BJ (cell line): ENCODE measurements at places on chromosomes 1 and 21.

DNA sequence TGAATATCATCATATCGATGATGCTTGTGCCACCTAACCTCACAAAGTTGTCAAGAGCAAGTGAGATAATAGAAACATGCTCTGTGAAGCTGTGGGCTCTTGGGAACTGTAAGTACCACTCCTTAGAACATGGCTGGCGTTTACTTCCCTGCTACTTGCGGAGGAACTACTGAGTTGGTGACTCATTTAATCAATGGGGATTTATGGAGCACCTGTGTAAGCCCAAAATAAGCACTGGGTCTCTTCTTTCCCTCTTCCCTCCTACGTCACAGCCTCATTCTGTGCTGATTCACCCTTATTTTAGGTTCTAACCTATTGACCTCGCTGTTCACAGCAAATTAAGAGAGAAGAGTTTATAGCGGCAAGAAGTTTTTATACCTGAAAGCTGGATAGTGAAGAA is 52.9 kb downstream of the PRDM2 start:
- no peak for DNase-seq

DNA sequence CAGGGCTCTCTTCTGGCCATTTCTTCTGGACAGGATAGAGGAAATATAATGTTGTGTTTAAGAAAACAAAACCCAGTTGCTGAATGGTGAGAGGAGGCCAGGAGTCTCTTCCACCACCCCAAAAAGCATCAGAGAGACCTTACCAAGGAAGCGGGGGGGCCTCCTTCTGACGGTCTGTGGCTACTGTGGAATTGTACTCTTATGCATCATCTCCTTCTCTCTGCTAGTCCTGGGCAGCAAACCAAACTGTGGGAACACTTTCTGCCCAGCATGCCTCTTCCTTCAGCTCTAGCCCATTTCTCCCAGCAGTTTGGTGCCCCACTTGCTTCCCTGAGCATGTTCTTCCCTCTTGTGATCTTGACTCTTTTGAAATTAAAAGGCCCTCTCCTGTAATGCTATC is 157.7 kb downstream of the HHIPL2 start:
- no peak for DNase-seq

DNA sequence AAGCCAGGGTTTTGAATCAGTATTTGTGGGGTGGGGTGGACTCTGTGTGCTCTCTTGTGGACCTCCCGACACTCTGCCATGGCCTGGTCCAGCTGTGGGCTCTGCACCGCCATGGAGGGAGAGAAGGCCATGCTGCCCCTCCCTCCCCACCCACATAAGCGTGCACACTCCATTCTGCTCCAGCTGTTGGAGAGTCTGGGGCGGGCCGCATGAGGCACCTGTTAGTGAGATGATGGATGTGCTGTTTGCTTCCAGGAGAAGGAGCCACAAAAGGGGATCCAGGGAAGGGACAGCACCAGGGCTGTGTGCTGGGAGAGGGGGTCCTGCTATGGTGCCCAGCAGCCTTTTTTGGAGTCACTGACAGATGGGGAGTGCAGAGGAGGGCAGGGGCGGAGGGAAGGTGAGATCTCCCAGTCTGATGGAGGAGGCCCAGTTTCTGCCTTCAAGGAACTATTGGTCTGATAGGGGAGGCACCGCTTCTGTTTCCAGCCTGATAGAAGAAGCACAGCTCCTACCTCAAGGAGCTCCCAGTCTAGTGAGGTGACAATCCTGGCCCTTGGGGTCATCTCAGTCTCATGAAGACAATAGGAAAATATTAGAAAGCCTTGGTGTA is 101.5 kb downstream of the ACTL8 start:
- DNase-seq: no peak

GRCh38 chr21:38282921-38283320 is 26.1 kb downstream of the KCNJ15 start:
- no peak for DNase-seq

GRCh38 chr1:59530119-59530518 is 233.2 kb downstream of the FGGY start:
- no peak for DNase-seq

GRCh38 chr21:41593760-41594138 is 85.8 kb upstream of the TMPRSS2 start:
- DNase-seq: no peak

- no peak for DNase-seq
These were observed 23.1 kb downstream of the HSD11B1 start for GRCh38 chr1:209727785-209728184.

DNA sequence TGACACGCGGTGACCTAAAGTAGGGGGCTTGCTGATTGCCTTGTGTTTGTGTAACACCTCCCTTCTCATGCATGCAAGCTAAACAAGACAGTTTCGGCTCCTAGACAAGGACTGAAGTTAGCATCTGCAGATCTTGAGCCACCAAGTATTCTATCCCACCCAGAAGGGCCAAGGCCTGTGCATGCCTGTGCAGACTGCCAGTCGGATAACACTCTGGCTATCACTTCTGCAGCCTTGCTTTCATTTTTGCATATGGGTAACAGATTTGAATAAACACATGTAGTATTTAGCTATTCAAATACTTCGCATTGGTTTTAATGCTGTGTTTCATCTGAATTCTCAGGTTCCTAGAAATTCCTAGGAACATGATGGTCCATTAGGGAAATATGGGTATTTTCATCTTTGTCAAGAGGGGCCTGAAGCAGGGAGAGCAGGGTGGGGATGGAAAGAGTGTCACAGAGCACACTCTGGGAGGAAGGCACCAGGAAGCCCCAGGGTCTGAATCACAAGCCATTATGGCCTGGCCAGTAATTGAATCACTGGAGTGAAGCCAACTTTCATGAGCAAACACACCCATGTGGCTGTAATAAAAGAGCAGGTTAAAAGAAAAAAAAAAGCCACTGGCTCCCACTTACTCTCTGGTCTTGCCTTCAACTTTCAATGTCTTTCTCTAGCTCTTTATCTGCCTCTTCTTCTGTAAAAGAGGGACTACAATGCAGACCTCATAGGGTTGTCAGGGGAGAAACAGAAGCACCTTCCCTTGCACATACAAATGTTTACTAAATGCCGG is 28.3 kb downstream of the GADD45A start:
- peak; percentile 71 for DNase-seq

GRCh38 chr1:195898373-195898772 is 709.9 kb downstream of the KCNT2 start:
- DNase-seq: no peak

GRCh38 chr1:11650331-11650991 is 3.8 kb downstream of the FBXO2 start:
- no peak for DNase-seq

- no peak for DNase-seq
These were observed 3.8 kb downstream of the SNAPIN start for GRCh38 chr1:153662269-153662668.

GRCh38 chr1:203700901-203701300 is 64.1 kb upstream of the LAX1 start:
- DNase-seq: no peak

- no peak for DNase-seq
These were observed 643 bp downstream of the CFAP298 start for GRCh38 chr21:32611471-32611997.

DNA sequence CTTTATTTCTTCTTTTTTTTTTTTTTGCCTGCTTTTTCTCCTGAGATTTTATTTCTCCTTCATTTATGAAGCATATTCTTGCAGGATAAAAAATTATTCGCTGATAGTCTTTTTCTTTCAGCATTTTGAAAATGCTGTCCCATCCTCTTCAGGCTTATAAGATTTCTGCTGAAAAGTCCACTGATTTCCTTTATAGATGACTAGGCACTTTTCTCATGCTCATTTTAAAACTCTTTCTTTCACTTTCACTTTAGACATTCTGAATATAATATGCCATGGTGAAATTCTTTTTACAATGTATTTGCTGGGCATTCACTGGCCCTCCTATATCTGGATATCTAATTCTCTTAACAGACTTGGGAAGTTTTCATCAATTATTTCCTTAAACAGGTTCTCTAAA is 25.5 kb upstream of the GTF2B start:
- no peak for DNase-seq

GRCh38 chr1:49307457-49307856 is 530.8 kb upstream of the BEND5 start:
- DNase-seq: no peak

- DNase-seq: no peak
These were observed 105.6 kb upstream of the PLXNA2 start for GRCh38 chr1:208349694-208350330.

- DNase-seq: peak; percentile 51
These were observed 53.9 kb upstream of the PTGFRN start for GRCh38 chr1:116855773-116856201.

DNA sequence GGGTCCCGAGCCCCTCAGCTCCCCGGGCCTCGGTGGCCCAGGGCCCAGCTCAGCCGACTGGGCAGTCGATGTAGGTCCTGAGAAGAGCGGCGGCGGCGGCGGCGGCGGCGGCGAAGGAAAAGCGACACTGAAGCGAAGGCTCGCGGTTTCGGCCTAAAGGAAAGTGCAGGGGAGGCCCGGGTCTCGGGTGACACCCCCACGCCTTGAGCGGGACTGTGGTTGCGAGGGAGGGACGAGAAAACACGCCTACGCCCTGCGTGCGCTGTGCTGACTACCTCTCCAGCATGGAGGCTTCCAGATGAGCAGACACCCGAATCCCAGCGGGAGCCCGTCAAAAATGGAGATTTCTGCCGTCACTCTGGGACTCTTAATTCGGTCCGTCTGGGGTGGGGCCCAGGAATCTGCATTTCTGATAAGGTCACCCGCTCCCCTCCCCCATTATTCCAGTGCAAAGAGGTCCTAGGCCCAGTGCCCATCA is 31.2 kb downstream of the DNTTIP2 start:
- DNase-seq: no peak
